Activated gamma-delta T cell (primary cell): ENCODE measurements at places on chromosomes 12 and 14.
A peak's percentile ranks its signal among the peaks of the same experiment; 100 is the strongest.

- DNase-seq, result no peak
These were observed 432.6 kb downstream of the PCNX1 start for GRCh38 chr14:71339650-71340415.

- DNase-seq, result no peak
These were observed 364.8 kb downstream of the SNAPC1 start for GRCh38 chr14:62126879-62127478.

DNA sequence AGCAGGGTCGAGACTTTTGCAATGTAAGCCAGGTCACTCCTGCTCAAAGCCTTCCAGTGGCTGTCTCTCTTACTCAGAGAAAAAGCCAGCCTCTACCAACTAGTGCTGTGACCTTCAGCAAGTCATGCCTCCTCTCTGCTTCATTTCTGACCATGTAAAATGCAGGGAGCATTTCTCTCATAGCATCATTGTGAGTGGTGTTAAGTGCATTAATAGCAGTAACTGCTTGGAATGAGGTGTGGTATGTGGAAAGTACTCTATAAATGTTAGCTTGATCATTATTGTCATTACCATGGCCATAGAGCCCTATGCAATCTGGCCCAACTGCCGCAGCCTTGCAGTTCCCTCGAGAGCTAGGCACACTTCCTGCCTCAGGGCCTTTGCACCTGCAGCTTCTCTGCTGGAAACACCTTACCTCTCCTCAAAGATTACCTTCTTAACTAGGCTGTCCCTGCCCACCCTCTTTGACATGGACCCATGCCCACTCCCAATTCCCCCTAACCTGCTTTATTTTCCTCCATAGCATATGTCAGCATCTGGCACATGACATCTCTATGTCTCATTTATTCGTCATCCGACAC lies 10.9 kb downstream of the PLEKHD1 start:
- no peak for DNase-seq

- no peak for DNase-seq
These were observed 94.9 kb downstream of the ALG10B start for GRCh38 chr12:38411426-38411825.

DNA sequence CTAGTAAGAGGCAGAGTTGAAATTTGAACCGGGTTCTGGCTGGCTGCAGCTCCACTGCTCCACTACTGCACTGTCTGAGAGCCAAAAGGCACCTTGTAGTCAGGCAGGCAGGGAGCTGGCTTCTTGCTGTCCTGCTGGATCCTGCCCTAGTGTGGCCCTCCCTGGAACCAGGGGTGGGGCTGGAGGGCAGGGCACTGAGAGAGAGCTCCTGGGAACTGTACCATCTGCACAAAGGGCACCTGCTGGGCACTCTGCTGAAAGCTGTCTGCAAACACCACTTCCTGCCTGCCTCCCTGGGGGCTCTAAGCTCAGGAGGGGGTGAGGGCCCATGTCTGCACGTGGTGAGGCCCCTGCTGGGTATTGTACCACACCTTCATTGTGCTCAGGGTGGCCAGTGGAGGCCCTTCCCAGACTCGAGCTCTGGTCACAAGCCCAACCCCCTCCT lies 19.0 kb upstream of the TCL1B start:
- no peak for DNase-seq

DNA sequence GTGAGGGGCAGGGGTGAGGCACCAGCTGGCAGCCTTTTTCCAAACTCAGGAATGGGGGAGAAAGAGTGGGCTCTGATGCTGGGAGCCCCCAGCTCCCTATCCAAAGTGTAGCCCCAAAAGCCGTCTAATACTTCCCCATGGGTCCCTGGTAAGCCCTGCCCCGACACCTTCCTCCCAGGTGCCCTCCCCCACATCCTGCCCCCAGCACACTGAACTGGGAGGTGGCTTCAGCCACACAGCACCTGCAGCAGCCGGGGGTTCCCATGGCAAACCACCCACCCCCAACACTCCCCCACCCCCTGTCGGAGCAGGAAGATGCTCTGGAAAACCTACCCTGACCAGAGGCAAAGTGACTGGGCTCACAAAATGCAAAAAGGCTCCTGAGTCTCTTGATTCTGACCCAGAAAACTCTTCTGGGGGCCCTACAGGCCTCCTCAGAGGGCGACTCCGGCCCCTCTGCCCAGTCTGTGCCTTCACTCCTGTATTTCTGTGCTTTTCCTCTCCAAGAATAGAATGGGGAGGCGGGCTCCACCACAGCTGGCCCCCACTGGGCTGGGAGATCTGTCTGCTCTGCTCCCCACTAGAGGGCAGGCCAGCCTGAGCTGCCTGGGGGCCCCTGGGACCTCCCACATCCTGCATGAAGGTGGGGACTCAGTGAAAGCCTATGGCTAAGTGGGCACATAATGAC lies 81.6 kb downstream of the ITPK1 start:
- peak; percentile 16 for DNase-seq
